ENCODE measurements at places on chromosomes 16 and 17. TPM values are rescaled to one million over a fixed set of nuclear protein-coding genes. Genes with fewer than 3 reads are reported as not detected.

The MIS12 gene
- 20.9 TPM for polyA plus RNA-seq

DNA sequence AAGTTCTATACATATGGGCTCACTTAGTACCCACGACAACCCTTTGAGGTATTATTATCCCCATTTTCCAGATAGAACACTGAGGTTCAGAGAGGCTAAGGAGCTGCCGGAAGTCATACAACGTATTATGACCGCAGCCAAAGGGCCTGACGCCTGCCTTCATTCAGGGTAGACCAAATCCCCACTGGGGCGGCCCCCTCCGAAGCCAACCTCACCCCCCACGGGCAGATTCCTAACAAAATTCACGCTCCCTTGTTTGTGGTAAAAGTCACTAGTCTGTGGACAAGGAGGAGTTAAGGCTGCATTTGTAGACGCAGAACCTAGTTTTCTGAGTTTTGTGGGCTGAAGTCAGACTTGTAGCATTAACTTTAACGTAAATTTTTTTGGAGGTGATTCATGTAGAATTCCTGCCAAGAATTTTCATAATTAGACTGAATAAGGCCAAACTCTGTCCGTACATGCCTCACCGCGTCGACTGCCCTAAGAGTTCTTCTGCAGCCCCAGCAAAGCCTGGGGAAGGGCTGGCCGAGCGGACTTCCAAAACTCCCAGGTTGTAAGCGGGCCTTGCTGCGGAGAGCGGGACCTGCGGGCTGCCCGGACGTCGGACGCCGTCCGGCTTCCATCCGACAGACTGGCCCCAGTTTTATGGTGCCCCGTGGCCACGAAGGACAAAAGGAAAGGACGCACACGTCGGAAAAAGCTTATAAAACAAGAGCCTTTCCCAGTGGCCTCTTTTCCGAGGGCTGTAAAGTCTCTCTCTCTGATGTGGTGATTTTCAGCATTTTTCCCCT, 75.7 kb downstream of the NXN start:
- no peak for DNase-seq

GRCh38 chr17:66008680-66009079, 183.3 kb downstream of the CEP112 start:
- DNase-seq = no peak

DNA sequence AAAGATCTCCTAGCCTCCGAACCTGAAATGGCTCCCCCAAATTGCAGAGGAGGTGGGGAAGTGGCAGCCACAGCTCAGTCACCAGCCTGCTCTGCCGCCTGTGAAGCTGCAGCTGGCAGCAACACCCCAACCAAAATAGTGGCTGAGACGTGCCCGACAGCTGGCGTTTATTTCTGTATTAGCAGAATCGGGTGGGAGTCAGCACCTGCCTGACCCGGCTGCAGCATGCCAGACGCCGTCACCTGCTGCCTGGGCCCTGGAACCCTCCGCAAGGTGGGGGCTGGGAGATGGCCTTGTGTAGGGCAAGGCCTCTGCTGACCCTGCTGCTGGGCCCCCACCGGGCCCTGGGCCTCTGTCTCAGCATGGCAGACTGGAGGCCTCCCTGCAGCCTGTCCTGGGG, 17.5 kb upstream of the PABPN1L start:
- DNase-seq = no peak

DNA sequence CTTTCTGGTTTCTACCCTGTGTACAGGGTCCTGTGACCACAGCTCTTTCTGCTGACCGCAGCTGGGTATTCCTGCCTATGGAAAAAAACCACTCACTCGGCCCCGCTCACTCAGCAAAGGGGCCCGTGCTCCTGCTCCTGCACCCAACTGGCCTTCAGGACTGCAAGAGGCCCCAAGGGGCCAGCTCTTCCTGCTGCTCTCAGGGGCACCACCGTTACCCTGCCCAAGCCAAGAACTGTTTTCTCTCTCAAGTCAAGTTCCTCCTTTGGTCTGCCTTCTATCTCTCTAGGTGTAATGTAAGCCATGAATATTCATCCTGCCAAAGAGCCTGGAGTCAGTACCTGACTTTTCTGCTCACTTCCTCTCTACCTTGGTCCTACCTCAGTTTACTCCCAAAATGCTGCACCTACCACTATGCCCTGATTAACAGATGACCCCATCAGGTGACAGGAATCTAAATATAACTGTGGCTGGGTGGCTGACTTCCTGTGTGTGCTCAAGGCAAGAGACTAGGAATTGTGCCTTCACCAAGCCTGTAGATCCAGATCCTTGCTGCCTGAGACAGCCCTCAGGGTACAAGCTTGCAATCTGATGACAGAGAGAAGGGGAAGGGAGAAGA, 20.4 kb upstream of the SCIMP start:
- DNase-seq = peak; percentile 63

GRCh38 chr16:369275-369865, 968 bp downstream of the MRPL28 start:
- no peak for DNase-seq

Data from B cell (primary cell).